NCI-H187 (cell line): ENCODE measurements at places on chromosomes 2 and 18.

DNA sequence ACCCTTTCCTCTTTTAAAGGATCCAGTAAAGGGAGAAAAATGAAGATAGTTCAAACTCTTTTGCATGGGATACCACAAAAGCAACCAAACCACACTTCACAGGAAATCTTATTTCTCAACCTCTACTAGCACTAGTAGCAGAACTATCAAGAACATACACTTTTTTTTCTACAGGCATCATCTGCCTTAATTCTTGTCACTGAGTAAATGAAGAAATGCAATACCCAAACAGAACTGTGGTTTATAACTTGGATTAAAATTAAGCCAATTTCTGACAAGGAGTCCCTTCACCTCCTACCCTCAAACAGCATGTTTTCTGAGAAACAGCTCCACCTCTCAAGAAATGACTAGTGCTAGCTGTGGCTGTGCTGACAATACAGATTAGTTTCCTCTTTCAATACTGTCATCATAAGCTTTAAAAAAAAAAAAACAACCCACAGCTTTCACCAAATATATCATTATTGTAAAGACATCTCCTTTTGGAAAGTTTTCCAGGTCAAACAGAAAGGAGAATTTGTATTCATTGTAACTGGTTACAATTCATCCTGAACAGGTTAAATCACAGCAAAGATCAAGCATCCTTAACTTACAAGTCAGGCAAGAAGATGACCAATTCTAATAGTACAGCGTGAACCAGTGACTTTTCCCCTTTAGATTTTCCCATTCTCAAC lies 44.4 kb downstream of the PTPN2 start:
- no peak for DNase-seq

DNA sequence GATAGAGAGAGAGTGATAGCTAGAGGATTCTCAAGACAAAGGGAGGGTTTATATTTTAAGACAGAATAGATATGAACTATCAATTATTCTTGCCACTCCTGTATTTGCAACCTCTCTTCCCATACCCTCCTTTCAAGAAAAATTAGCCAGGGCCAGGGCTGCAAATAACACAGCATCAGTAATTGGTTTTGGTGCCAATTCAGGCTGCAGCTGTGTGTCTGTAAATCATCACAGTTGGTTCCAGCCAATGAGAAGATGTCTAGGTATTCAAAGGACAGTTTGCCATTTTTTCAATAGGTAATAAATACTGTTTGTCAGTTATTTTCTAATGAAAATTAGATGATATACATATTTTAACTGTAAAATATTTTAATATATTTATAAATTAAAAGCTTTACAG lies 73.5 kb downstream of the WDPCP start:
- no peak for DNase-seq

DNA sequence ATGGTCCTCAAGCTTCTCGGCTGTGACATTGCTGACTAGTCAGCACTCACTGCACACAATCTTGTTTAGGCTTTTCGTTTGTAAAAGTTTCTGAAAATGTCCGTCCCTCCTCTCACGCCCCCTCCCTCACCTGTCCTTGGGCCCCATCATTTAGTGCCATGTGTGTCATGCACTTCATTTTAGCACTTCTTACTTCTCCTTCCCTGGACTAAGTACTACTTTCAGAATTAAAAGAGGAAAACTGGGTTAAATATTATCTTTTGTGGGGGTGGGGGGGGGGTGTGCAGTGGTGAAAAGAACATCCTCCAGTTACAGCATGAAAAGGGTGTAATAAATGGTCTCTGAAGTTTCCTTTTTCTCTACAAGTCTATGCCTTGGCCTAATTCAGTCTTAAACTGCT lies 182.0 kb upstream of the SP5 start:
- no peak for DNase-seq

GRCh38 chr2:177666408-177666807 lies 273.8 kb downstream of the AGPS start:
- DNase-seq, result no peak

DNA sequence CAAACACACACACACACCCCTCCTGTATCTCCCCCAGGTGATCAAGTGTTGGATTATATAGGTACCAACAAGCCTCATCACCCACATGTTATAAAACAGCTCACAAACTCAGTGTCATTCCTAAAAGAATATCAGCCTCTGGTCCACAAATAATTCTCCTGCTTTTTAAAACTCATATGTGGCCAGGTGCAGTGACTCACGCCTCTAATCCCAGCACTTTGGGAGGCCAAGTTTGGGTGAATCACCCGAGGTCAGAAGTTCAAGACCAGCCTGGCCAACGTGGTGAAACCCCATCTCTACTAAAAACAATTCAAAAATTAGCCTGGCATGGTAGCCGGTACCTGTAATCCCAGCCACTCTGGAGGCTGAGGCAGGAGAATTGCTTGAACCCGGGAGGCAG lies 87.8 kb downstream of the LRATD1 start:
- DNase-seq, result no peak

DNA sequence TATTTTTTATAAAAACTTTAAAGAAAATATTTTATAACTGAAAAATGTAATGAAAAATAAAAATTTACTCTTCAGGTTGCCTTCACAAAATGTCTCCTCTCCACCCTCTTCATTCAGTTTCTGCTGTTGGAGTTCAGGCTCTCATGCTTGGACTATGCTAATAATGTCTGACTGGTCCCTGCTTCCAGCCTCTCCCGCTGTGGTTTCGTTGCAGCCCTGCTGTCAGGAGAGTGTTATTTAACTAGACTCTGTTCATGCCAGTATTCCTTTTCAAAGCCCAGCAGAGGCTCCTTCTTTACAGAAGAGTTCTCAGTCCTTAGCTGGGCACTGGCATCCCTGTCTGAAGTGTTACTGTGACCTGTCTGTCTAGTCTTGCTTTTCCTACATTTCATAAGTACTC lies 40.4 kb downstream of the CLIP4 start:
- no peak for DNase-seq
